ENCODE measurements at places on chromosomes 6 and 20.

DNA sequence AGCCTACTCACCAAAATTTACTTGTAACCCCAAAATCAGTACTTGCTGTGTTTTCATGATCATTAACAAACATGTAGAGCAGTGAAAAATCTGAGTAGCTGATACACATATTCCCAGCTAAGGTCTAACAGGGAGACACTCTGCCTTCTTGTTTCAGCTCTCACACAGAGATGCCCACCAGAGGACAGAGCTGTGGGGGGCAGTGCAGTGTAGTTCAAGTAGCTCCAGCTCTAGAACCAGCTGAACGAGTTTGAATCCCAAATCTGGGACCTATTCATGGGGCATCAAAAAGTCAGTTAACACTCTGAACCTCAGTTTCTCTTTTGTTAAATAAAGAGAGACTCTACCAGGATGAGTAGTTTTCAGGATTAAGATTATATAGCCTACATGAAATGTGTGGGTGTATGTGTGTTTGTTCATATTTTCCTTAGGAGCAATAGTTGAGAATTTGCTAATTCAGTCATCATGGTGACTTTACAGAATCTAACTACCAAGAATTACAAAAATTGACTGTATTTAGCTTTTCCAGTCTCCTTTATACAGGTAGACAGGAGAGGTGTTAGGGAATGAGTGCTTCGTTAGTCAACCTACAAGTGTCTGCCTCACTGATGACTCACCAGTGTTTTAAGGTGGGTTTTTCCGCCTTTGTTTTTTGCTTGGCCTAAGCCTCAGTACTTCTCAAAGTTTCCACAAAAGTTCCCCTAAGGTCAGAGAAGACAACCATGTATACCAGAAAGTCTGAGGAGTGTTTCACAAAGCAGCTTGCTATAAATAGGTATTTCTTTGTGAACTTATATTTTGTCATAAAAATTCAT, 164.0 kb upstream of the RUNX2 start:
- DNase-seq, result no peak

GRCh38 chr6:137001299-137001976, 43.3 kb downstream of the IL20RA start:
- DNase-seq, result no peak

- no peak for DNase-seq
Observed at GRCh38 chr20:12020846-12021245, 103.2 kb downstream of the BTBD3 start.

GRCh38 chr20:17189976-17190695, 36.7 kb upstream of the PCSK2 start:
- no peak for DNase-seq

DNA sequence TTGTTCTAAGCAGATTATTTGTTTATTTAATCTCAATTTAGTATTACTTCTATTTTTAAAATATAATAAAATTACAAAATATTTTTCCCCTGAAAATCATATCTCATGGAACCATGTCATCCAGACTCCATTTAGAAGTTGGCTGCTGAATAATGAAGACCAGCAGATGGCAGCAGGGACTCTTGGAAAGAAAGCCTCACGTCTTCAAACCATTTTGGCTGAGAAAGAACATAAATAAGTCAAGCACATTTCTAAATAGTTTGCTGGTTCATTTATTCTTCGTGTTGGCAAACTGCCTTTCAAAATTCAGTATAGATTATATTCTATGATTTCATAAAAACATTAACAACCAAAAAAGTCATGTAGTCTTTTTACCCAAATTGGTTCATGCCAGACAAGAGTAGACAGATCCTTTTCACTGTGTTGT, 71.7 kb downstream of the RCAN2 start:
- no peak for DNase-seq

DNA sequence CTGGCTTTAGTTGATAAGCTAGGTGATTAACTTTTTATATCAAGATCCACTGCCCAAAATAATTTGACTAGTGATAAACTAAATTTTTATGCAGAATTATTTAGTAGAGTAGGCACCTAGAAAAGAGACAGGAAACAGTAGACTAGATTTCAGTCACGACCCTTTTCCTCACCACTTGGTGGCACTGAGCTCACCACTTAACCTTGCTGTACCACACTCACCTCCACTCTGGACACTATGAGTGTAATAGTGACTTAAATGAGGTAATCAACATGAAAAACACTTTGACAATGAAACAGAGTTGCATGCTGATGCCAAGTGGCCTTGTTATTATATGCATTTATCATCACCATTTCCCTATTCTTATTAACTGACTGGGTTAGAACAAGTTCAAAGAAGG, 730.4 kb downstream of the KIF16B start:
- no peak for DNase-seq

- DNase-seq, result no peak
Observed at GRCh38 chr6:32742374-32742773, 1.2 kb downstream of the HLA-DQA2 start.

- no peak for DNase-seq
Observed at GRCh38 chr6:128882991-128883611, at the start of gene LAMA2. LAMA2 (plus strand) TSS chr6:128883138; CDS start chr6:128883246, 108 bp downstream.

DNA sequence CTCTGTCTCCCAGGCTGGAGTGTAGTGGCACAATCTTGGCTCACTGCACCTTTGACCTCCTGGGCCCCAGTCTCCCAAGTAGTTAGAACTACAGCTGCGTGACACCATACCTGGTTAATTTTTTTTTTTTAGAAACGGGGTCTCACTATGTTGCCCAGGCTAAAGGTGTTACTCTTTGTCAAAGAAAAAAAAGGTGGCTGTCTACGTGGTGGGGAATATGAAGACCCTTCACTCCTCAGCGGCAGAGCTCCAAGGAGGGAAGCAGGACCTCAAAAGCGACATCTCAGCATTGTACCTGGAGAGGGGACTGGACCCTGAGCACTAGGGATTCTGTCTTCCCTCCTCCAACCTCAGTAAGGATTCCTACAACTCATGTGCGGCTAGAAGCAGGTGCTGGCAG, 16.4 kb upstream of the TBC1D22B start:
- DNase-seq, result no peak

GRCh38 chr6:140012150-140012549, 637.7 kb upstream of the CITED2 start:
- DNase-seq, result no peak

DNA sequence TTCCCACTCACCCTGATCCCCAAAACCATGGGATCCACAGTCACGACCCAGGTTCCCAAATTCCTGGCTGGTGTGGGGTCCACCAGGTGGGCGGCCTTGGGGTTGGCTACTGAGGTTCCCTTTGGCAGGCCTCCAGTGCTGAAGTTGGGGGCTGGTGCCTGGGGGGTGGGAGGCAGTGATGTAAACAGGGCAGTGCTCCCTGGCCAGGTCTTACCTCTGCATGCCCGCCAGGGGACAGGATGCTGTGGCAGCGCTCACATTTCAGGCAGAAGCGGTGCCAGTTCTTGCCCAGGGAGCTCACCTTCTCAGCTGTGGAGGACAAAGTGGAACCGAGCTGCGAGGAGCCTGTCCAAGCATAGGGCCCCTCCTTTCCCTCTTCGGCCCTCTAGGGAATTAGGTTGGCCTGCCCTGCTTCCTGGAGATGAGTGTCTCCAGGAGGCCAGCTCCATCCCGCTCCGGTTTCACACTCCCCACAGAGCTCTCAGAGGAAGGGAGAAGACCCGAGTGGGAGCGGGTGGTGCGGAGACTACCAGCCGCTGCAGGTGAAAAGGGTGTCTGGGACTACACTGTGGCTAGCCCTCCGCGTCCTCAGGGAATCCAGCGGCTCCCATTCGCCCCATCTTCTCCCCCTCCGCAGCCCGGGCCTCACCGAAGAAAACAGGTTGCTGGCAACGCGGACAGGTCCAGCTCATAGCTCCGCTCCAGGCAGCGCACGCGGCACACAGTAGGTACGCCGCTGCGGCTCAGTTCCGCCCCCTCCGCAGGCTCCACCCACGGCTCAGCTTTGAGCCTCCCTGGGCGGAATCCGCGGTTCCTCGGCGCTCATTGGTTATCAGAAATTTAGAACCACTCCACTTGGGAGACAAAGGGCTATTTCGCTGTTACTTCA, at the start of gene CRIP3:
CRIP3 (minus strand) TSS at position 726 of the 889 bp plus-strand sequence; CDS start at position 692, 34 bp downstream.
- DNase-seq, result peak; percentile 28

DNA sequence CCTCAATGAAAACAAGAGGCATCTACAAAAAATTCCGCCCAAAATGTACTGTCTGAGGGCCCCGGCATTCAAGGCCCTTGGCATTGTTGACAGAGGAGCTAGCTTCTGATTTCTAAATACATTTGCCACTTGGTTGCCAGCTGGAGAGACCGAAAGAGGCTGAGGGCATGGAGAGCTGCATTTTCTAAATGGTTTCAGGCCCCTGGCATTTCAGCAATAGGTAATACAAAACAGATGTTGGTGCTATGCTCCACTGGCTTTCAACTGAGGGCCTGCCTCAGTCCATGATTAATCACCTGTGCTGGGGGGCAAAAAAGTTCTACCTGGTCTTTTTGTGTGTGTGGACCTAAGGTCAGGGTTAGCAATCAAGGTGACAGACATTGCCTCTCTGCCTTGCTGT, 79.5 kb upstream of the ISM1 start:
- no peak for DNase-seq

DNA sequence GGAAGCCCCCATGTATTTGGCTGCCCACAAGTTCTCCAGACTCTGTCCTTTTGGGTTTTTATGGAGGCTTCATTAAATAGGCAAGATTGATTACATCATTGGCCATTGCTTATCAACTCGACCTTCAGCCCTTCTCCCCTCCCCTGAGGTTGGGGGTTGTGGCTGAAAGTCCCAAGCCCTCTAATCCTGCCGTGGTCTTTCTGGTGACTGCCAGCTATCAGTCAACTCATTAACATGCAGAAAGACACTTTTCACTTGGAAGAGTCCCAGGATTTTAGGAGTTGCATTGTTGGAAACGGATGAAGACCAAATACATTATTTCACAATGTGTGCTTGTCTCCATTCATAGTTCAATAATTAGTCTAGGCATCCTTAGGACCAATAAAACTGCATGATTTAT, 9.5 kb downstream of the CDC5L start:
- no peak for DNase-seq

DNA sequence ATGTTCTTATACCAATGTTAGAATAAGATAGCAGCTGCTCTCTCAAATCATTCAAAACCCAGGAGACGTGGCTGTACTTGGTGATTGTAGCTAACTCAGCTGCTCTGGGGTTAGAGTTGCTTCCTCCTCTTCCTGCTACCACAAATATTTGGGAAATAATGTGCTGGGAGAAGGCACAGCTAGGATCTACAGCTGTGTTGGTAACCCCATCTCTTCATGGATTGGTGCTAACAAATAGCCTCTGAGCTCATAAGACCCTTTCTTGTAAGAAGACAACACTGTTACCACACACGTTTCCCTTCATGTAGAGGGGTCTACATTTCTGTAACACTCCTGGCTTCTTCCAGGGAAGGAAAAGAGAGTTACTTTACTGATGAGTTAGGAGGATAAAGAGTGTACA, 911.0 kb upstream of the CITED2 start:
- no peak for DNase-seq

DNA sequence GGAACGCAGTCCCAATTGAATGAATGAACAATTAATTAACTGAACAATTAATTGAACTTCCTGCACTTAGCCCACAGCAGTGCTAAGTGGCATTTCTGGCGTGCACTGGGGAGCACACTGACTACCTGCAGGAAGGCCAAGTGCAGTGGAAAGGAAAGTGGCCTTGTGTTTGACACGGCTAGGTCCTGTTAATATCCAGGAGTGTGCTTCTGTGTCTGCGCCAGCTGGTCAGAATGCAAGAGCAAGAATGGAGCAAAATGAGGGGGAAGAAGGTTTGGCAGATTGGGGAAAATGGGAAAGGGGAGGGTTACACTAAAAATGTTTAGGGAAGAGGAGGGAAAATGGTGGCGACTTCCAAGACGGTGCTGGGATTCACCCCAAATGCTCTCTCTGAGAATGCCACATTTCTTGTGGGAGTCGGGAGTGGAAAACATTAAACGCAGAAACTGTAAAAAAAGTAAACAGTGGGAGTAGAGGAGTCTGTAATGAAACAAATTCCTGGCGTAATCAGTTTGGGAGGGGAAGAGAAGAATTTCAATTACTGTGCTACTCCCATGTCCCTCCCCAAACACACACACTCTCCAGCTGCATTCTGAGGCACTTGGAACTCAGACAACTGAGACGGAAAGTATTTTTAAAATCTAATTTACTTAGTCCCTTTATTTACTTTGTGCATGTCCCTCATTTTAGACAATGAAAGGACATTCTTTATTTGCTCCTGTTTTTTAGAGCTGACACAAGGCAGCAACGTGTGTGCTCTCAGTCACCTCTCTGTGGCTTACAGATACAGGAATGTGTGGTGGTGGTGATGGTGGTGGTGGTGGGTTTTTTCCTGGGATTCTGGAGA, 64.1 kb downstream of the CLIC5 start:
- no peak for DNase-seq

DNA sequence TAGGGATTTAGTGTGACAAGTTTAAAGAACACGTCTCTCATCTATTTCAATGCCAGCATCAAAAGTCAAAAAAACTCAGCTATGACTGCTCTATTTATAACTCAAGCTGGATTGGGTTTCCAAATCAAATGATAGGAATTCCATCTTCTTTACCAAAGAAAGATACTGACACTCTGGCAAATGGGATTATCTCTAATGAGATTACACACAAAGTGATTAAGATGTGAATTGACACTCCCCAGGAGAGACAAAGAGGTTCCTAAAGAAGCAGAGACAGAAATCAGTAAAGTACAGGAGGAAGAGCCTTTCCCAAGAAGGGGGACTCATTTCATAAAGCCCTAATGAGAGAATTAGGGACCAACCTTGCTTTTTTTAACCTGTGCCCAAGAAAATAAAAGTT, 92.1 kb downstream of the ID4 start:
- no peak for DNase-seq

- DNase-seq, result no peak
Observed at GRCh38 chr6:7559651-7560385, 18.3 kb downstream of the DSP start.

GRCh38 chr6:41396335-41396734, 60.9 kb downstream of the NCR2 start:
- DNase-seq, result no peak

DNA sequence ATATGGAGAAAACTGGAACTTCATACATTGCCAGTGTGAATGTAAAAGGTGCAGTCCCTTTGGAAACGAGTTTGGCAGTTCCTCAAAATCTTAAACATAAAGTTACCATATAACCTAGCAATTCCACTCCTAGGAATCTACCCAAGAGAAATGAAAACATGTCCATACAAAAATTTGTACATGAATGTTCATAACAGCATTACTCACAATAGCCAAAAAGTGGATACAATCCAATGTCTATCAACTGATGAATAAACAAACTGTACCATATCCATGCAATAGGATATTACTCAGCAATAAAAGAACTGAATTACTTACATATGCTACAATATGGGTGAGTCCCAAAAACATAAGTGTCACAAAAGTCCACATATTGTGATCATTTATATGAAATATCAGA, 48.7 kb upstream of the ERVFRD-1 start:
- no peak for DNase-seq

GRCh38 chr6:28794175-28795002, 129.4 kb downstream of the TRIM27 start:
- no peak for DNase-seq
